ENCODE measurements at places on chromosomes 6 and 20.

GRCh38 chr6:12605888-12606345, 110.7 kb upstream of the PHACTR1 start:
- no peak for DNase-seq

DNA sequence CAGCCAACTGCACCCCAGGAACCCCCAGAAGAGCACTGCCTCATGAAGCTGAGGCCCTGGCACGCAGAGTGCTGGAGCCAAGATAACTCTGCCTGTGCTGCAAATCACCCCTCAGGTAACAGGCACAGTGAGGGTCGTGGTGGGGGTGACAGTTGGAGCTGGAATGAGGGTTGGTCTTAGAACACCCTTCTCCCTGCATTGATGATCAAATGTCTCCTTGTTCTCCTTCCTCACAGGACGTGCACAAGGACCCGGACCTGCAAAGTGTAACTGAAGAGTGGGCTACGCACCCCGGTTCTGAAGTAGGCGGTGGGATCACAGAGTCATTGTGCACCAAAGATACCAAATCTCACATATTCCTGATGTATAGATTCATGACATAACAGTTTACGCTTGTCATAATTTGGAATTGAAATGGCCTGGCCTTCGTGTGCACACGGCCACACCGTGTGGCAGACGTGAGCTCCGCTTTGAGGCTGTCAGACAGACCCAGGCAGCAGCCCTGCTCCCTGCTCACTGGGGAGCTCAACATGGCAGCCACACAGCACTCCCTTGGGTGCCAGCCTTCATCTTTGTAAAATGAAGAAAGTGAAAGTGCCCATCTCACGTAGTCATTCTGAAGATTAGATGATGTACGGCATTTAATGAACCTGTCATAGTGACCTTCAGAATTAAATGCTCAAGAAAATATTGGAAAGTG, 8.8 kb downstream of the THBS2 start:
- no peak for DNase-seq

GRCh38 chr6:134467620-134468019, 149.7 kb upstream of the SGK1 start:
- no peak for DNase-seq

DNA sequence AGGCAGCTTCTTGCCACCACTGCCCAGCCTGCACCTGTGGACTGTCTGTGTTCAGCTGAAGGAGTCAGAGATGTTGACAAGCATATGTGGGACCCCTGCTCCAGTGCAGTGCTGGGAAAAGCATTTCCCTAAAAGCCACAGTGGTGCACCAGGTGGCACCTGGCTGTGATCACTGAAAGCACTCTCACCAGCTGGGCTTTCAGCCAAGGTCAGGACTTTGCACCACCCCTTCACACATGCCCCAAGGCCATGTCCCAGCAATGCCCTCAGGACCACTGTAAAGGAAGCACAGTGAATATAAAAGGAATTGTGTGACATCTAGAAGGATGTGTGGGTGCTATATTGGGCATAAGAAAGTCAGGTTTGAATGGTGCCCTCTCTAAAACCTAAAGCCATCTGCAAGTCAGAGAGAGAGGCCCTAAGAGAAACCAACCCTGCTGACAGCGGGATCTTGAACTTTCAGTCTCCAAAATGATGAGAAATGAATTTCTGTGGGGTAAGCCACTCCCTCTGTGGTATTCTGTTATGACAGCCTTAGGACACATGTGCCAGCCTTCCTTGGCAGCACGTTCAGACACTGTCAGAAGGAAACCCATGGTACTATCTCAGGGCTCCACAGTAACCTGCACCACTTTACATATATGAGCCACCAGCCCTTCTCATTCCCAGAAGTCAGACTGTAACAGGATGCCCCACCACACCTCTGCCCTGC, 30.7 kb downstream of the CBLN4 start:
- DNase-seq = no peak

- no peak for DNase-seq
Measured at GRCh38 chr6:160678230-160678629, 14.2 kb upstream of the LPA start.

- no peak for DNase-seq
Measured at GRCh38 chr6:17476511-17476910, 83.1 kb downstream of the CAP2 start.

GRCh38 chr6:5083813-5084359, 1.3 kb upstream of the PPP1R3G start:
- DNase-seq = no peak

DNA sequence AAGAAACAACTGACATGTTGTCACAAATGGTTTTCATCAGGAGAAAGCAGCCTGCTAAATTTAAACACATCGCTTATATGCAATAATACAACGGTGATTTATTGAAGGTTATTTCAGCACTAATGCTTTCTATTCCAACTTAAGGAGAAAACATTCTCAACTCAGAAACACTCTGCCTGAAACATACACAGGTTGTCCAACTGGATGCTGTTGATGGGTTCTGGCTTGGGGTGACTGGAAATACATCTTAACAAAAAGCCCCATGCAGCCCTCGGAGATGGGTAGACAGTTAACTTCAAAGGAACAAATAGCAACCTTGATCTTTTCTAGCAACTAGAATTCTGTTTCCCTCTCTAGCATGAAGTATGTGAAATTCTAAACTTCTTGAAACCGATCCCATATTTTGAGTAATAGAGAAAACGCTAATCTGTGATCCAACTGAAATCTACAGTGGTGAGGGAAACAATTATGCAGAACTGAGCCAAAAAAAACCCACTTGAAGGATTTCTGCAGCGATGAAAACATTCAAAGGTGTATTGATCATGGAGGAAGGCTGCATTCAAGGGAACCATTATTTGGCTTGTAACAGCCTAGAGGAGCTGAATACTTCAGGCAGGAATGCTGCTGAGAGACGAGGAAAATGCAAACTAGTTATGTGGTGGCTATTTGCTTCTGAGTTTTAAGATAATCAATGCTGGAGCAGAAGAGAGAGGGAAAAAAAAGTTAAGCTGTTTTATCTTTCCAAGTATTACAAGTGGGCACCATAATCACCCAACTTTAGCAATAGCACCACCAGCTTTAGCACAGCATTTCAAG, 6.9 kb downstream of the ZMYND8 start:
- no peak for DNase-seq

- no peak for DNase-seq
Measured at GRCh38 chr20:62523473-62524203, 47.8 kb upstream of the GATA5 start.

- DNase-seq = no peak
Measured at GRCh38 chr6:167987396-167988153, 9.9 kb upstream of the KIF25 start.

Measured in substantia nigra (tissue), 51 donors.